ENCODE measurements at places on chromosomes 7 and 10.

DNA sequence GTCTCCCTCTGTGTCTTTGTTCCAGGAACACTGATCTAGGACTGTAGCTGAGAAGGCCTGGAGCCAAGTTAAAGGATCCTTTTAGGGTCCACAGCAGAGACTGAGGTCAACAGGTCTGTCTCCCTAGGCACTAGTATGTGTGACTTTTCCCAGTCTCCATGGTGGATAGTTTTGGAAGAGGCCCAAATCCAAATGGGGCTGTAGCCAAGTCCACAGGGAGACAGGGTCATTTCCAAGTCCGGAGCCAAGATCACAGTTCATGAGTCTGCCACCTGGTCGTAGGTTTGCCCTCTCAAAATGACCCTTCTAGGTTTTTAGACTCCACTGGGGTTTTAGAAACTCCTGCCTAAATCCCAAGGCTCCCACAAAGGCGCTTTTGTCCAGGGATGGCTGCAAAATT, 16.8 kb downstream of the ZNF277 start:
- DNase-seq: no peak

- no peak for DNase-seq
Observed at GRCh38 chr7:85564861-85565260, 378.0 kb upstream of the SEMA3D start.

- DNase-seq: no peak
Observed at GRCh38 chr7:39910108-39910869, 39.8 kb upstream of the CDK13 start.

GRCh38 chr7:132577206-132578049, 1.2 kb upstream of the PLXNA4 start:
- DNase-seq: peak; percentile 63

DNA sequence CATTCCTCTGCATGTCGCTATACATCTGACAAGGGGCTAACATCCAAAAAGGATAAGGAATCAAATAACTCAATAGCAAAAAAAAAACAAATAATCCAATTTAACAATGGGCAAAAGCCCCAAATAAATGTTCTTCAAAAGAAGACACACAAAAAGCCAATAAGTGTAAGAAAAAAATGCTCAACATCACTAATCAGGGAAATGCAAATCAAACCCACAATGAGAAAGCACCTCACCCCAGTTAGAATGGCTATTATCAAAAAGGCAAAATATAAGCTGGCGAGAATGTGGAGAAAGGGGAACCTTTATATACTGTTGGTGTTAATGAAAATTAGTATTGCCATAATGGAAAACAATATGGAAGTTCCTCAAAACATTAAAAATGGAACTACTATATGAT, 14.3 kb downstream of the ARHGAP12 start:
- no peak for DNase-seq

DNA sequence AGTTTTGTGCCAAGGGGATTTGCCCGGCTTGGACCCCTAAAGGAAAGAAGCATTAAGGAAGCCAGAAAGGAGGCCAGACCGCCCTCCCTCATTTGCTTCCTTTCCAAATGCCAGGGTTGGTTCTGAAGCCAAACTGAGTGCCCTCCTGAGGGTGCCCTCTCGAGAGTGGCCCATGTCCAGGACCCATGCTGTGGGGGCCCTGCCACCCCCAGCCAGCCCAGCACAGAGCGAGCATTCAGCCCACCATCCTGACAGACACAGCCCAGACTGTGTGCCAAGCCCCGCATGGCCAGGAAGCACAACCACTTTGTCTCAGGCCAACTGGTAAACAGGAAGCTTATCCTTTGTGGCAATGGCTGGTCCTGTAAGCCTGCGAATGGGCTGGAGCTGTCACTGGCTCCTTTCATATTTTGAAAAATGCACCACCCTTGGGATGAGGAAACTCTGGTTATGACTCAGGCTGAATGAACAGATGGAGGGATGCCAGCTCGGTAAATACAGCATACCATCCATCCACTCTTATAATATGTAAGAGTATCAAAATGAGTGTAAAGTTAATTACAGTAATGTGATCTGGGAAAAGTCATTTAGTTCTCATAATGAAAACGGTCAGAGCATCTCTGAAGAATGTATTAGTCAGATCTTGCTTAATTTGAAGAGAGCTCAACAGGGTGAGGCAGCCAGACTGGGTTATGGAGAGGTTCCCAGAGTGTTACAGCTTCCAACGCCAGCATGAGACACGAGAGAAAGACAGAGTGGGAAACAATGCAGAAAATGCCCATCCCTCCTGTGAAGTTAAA, 65.0 kb downstream of the STK17A start:
- peak; percentile 33 for DNase-seq

DNA sequence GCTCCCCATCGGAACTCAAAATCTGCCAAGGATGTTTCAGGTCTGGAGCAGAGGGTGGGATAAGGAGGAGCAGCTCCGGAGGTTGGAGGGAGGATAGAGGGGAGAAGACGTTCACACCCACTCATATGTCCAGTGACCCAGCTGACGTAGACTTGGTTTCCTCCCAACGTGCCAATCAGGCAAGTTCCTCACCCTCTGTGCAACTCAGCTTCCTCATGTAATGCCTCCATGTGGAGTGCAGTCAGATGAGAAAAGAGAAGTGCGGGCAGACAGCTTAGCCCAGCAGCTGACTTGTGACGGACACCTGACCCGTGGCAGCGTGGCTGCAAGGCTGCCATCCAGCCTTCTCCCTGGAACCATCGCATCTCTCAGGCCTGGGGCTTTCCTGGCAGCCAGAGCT, 86.8 kb downstream of the NPTX2 start:
- DNase-seq: no peak

DNA sequence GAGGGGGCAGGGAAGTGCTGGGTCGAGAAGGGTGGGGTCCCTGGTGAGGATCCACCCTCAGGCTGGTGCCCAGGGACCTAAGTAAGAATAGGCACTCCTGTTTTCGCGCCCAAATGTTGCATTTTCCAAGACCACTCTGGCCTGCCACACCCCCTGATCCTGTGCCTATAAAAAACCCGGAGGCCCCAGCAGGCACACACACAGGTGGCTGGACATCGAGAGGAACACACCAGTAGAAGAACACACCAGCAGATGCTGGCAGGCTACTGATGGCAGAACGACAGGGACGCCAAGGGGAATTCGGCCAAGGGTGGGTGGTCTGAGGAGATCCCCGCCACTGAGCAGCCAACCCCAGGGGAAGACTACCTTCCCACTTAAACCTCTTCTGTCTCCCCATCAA, 633.9 kb upstream of the POT1 start:
- DNase-seq: no peak

DNA sequence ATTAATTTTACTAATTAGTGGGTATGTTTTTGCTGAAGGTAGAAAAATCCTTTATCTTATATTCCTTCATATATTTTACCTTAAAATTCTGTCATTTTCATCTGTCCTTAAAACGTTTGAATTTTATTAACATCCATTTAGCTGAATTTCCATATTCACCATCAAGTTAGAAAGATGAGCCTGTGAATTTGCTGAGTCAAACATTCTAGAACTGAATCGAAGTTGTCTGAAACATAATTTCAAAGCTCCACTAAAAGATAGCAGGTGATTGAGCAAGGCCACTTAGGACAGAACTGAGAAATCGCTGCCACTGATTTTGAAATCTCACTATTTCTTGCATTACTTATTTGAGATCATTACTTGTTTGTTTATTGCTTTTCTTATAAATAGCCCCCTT, 17.5 kb downstream of the HGF start:
- no peak for DNase-seq

- no peak for DNase-seq
Observed at GRCh38 chr10:73554721-73555120, 36.4 kb downstream of the USP54 start.

GRCh38 chr7:152891160-152891621, 131.6 kb downstream of the ACTR3B start:
- DNase-seq: no peak

- no peak for DNase-seq
Observed at GRCh38 chr7:101233907-101234547, 3.6 kb downstream of the CLDN15 start.

DNA sequence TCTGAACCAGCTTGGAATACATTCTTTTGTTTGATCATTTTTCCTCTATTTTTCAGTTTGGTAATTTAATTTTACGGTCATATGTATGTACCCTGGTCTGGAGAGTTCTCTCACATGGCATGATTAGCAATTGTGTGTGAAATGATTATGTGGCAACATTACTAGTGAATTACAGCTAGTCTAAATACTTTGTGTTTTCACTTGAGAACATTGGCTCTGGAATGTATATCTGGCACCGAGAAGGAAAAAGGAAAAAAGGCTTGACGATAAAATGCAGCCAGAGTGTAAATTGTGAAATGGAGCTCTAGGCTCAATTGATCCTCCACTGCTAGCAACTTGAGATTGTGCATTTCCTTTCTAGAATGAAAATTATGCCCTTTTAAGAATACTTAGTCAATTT, 397.2 kb downstream of the EXOC4 start:
- no peak for DNase-seq

DNA sequence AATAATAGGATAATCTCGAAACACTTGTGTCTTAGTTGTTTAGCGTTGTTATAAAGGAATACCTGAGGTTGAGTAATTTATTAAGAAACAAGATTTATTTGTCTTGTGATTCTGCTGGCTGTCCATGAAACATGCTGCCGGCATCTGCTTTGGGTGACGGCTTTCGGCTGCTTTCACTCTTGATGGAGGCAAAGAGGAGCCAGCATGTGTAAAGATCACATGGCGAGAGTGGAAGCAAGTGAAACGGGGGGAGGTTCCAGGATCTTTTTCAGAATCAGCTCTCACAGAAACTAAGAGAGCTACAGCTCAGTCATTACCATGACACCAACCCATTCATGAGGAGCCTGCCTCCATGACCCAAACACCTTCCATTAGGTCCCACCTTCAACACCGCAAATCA, 402.8 kb downstream of the CDC14C start:
- DNase-seq: no peak
